ENCODE measurements at places on chromosomes 11 and 22.

GRCh38 chr11:47991266-47991830 lies 11.0 kb downstream of the PTPRJ start:
- DNase-seq = no peak

GRCh38 chr22:45441138-45441537 lies 27.6 kb downstream of the RIBC2 start:
- no peak for DNase-seq

DNA sequence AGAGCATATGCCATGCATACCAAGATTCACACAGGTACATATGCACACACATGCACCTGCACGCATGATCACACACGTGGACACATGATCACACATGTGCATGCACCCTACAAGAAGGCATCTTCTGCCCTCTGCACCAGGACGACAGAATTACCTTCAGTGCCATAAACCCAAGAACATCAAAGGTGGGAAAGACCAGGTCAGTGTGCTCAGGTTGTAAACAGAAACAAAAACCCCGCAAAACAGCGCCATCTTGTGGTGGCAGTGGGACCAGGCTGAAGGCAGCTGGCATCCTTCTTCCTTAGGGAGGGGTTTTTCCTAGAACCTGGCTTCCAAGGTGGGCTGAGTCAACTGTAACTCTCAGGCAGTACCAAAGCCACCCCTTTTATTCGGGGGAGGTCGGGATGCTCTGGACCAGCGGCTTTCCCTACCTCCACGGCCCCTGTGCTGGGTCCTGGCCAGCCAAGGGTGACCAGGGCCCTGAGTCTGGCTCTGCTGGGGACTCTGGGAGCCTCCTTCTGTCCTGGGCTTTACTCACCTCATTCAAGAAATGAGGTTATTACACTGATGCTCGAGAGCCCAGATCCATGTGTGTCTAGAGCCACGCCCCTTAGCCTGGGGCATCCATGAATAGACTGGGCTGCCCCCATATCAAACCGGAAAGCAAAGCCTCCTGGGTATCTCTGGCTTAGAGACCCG lies 69.4 kb upstream of the FGF3 start:
- peak; percentile 73 for DNase-seq

DNA sequence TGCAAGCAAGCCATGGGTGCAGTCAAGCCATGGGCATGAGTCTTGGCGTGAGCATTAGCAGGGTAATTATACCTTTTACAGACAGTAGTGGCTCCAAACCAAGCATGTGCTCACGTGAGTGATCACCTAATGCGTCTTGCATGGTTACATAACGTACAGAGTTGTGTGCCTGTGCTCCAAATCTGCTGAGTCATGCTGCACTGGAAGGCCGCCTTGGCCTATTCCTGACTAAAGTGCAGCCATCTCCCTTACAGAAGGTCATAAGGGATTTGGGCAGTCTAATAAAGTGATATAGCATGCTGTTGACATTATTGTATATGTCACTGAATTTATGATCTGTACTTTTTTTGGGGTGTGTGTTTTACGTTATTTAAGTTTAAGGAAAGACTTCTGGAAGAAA lies 102.4 kb downstream of the ARHGAP42 start:
- DNase-seq = no peak

- DNase-seq = no peak
These were observed 9.9 kb upstream of the TMPRSS4 start for GRCh38 chr11:118067006-118067405.
